Right cardiac atrium (tissue), 5 donors: ENCODE measurements at places on chromosomes 7 and 10.

DNA sequence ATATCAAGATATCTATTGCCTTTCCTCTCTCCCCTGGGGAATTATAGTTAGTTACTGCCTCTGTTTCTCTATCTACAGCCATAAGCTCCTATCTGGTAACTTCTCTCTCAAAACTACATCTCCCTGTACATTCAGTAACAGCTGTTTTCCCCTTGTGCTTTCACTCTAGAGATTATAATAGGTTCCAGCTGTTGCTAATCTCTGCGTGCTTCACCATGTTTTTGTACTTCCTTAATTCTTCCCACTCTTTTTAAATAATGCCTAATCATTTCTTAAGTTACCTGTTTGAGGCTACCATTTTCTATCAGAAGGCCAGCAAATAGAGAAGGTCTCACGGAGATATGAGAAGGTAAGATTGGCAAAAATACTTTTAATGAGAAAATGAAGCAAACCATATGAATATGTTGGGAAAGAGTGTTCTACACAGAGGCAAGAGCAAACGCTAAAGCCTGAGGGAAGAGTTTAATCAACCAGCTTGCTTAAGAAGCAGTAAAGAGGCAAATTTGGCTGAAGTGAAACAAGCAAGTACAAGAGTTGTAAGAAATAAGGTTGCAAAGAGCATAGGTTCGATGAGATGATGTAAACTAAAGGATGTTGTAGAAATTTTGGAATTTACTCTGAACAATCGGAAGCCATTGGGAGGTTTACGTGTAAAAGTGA lies 101.9 kb upstream of the HGF start:
- no peak for DNase-seq

DNA sequence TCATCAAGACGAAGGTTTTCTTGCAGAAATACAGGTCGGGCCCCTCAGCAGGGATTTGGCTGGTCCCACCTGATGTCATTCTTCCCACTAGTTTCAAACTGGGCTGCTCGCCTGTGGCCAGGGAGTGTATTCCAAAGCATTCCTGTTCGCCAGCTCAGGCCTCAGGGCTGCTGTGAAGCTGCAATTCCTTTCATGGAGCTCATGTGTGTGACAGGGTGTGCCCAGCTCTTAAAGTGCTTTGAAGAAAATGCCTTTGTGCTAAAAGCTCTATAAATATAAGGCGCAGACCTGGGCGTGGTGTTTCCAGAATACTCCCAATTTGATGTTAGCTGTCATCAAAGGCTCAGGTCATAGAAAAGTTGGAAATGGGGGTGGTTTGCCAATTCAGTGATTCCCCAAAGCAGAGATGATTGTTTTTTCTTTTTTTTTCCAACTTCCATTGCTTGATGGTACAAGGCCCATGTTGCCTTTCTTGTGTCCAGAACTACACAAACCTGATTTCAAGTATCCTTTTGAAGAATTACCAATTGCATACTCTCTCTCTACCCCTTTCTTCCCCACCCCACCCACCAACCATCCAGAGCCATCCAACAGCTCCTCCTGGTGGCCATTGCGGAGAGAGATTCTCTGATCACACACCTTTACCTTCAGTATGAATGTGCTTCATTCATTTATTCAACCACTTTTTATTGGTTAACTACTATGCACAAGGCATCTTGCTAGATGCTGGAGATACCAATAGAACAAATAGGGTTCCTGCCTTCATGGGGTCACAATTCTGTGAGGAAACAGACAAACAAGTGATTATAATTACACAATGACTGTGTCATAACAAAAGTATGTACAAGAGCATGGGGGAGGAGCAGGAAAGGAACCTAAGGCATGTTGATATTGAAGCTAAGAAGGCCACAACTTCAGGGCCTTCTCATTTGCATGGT lies 297.3 kb upstream of the LYZL1 start:
- peak; percentile 53 for DNase-seq

DNA sequence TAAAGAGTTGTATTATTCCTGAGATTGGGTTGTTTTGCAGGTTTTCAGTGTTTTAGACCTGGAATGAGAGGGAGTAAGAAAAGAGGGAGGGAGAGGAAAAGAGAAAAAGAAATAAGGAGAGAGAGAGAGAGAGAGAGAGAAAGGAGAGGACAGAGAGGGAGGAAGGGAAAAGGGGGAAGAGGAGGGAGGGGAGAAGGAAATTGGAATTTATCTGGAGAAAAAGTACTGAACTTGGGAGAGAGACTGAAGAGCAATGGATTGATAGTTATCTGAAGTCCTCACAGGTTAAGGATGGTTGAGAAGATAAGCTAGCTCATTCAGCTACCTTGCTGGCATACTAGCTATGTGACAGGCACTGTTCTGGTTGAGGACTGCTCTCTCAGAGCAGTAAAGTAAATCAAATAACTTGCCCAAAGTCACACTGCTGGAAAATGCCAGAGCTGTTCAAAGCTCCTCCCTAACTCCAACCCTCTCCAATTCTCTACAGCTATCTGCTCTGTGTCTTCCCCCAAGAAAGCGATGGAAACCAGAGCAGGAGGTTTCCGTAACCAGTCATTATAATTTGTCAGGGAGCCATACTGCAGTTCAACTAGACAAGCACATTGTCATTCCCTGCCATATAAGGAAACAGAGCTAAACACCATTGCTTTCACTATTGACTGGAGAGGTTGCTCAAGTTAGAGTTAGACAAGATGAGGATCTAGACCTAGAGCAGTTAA lies 10.7 kb downstream of the CALD1 start:
- DNase-seq = no peak

DNA sequence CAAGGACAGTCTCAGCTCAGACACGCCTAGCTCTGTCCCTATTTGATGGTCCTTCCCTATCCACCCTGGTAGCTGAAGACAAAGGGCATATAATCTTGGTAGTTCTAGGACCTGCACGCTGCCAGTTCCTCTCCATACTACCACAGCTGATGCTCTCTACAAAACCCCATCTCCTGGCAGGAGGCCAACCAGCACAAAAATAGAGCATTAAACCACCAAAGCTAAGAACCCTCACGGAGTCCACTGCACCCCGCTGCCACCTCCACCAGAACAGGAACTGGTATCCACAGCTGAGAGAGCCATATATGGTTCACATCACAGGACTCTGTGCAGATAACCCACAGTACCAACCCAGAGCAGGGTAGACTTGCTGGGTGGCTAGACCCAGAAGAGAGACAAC lies 299.4 kb downstream of the LRRTM3 start:
- DNase-seq = no peak

GRCh38 chr10:93280699-93281366 lies 201.3 kb downstream of the MYOF start:
- DNase-seq = no peak

GRCh38 chr7:157395206-157395605 lies 58.4 kb downstream of the DNAJB6 start:
- DNase-seq = no peak

DNA sequence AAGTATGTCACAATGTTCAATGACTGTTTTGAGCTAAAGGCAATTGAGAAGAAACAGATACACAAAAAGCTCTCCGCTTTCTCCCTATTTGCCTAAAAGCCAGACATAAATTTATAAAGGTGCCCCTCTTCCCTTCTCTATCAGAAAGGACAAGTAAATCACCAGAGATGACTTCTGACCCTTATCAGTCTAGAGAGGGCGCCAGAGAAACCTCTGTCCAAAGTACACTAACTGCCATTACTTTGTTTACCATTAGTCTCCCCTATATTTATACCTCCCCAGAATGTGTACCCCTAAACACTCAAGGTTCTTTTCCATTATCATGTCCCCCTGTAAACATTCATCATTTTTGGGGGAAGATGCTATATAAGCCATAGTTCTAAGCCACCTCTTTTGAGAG lies 49.3 kb downstream of the TPK1 start:
- DNase-seq = no peak

DNA sequence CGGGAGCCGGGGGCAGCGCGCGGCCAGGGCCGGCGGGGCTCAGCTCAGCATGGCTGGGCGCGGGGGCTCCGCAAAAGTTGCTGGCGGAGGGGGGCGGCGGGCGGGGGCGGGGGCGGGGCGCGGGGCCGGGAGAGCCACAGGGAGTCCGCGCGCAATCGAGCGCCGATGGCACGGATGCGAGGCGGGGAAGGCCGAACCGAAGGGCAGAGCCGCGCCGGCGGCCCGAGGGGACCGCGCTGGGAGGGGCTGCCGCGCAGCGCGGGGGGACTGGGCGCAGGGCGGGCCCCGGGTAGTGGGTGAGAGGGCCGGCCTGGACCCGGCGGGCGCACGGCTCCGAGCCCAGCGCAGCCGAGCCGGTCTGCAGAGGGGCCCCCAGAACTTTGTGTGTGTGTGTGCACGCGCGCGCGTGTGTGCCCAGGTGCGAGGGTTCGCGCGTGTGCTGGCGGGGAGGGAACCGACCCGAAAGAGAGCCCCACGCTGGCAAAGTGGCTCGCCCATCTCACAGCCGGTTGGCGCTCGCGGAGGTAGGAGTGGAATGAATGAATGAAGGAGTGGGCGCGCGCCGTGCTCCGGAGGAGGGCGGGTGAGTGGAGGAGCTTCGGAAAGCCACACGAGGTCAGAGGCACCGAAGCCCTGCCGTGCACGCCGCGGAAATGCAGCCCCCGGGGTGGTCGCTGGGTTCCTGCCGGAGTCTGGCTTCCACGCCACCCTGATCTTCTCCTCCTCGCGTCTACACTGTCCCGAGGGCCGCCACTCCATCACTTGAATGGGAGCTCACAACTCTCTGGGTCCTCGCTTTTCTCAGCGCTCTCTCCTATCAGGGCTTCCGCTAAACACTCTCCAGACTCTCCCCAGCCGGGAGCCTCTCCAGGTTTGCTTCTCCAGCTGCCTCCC lies at the start of gene HIPK2:
HIPK2 (minus strand) TSS at position 51 of the 894 bp plus-strand sequence. CDS start 375 bp downstream, outside the sequence.
- peak; percentile 94 for DNase-seq

DNA sequence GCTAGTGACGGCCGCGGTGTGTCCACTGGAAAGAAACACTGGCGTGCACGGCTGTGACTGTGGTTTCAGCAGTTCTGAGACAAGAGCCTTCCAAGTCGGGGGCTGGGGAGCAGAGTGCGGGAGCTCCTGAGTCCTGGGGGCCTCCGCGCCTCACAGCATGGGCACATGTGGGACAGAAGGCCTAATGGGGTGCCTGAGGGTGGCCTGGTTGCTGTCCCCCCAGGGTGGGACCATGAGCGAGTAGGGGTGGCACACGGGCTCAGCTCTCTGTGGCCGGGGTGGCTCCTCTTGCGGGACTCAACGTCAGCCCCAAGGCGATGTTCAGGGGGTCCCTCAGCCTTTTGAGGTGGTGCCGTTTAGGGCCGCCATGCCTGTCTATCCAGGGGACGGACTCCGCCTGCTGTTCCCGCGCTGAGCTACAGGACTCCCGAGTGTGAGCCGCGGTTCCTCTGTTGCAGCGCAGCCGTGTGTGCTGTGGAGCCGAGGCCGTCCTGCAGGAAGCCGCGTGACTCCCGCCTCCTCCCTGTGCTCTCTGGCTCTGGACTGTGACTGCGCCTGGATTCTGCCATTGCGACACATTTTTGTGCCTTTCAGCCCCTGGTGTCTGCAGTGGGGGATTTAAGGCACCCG lies 23.5 kb upstream of the CHST12 start:
- peak; percentile 36 for DNase-seq

DNA sequence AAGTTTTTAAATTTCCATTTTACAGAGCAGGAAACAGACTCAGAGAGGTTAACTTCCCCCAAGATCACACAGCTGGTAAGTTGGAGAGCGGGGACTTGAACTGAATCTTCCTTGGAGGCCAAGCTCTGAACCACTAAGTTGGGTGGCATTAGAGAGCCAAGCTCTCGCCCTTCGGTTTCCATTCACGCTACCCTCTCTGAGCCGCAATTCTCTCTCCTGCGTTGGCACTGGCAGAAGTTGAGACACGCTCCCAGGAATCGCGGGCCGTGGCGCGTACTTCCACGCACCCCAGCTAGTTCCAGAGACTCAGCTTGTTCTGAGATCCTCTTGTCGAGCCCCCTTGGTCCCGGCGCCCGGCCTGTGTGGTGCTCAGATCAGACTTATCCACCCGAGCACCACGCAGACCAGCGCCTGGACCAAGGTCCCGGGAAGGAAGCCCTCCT lies 29.3 kb upstream of the VAX1 start:
- DNase-seq = no peak

DNA sequence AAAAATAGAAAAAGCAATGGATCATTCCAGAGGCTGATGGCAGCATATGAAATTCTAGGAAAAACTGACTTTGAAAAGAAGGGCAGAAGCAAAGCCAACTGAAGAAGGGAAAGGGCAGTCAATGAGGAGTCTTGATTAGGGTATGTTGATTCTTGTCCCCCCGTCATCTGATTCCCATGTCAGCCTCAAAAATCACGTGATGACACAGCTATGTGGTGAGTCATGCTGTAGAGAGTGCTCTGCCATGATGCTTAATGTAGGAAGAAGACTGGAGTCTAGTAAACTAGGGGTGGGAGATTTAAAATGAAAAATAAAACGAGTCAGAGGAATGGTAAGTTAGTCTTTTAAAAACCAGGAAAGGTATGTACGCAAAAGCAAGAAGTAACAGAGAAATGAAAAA lies 3.9 kb upstream of the POU6F2 start:
- no peak for DNase-seq

DNA sequence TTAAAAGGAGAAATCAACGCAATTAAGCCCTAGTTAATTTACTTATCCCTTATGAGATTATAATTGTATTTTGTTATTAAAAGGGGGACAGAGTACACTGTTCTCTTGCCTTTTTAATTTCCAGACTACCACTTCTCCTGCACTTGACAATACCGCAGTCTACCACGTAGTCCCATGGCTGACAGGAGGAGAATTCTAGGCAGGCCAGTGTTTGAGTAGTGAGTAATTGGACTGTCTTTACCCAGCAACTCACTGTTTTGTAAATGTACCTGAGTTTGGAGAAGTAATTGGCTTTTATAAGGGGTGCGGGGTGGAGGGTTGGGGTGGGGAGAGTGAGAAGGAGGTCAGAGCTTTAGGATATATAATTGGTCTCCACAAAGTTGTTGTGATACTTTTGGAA lies 85.4 kb downstream of the CFTR start:
- DNase-seq = no peak

- DNase-seq = no peak
These were observed 331.5 kb upstream of the NPVF start for GRCh38 chr7:25559581-25560367.

- DNase-seq = peak; percentile 92
These were observed at the start of gene CAV2 for GRCh38 chr7:116499168-116500077. CAV2 (plus strand) TSS chr7:116499738; CDS start chr7:116499782, 44 bp downstream.

- DNase-seq = no peak
These were observed 122.3 kb upstream of the MDFIC start for GRCh38 chr7:114799628-114800028.

DNA sequence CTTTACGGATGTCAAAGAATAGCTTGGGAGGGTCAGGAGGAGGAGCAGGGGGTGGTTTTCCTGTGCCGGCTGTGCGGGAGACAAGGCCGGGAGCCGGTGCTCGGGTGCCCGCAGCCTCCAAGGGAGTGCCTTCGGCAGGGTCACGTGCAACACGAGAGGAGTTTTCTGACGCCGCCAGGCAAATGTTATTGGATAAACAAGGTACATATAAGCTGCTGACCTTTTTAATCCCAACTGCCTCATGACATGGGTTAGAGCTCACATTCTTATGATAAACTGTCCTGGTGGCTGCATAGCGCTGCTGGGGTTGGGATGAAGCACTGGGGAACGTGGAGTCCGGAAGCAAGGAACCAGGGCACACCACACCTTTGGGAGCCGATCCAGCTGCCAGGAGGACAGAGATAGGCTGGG lies 124.8 kb upstream of the PDLIM1 start:
- peak; percentile 48 for DNase-seq

GRCh38 chr7:70701477-70701876 lies 430.5 kb upstream of the GALNT17 start:
- DNase-seq = no peak

- no peak for DNase-seq
These were observed 995 bp upstream of the INPP5F start for GRCh38 chr10:119724593-119725516.

- no peak for DNase-seq
These were observed 191.7 kb downstream of the RELN start for GRCh38 chr7:103797647-103798307.

GRCh38 chr10:26627324-26627723 lies 70.2 kb upstream of the PDSS1 start:
- no peak for DNase-seq
